ENCODE measurements at places on chromosomes 4 and X. TPM values are rescaled to one million over a fixed set of nuclear protein-coding genes. Genes with fewer than 3 reads are reported as not detected.

Gene NSG1
- not detected for total RNA-seq

- no peak for DNase-seq
- H3K4me3 ChIP-seq, result no peak overlapping the region
- H3K27me3 ChIP-seq, result no peaks in the 10 kb centered on the region
Measured at GRCh38 chrX:9392445-9392844, 72.4 kb upstream of the TBL1X start.

GRCh38 chrX:96126182-96126581 is 558.5 kb upstream of the DIAPH2 start:
- peaks cover 2% of the 10 kb centered on the region for H3K27me3 ChIP-seq
- no peak for DNase-seq
- H3K4me1 ChIP-seq, result no peaks in the 10 kb centered on the region

GRCh38 chr4:186952709-186953108 is 229.1 kb upstream of the FAT1 start:
- H3K27me3 ChIP-seq, result no peaks in the 10 kb centered on the region
- no peak for DNase-seq
- H3K4me1 ChIP-seq, result peaks cover 16% of the 10 kb centered on the region
- H3K36me3 ChIP-seq, result no peaks in the 10 kb centered on the region
- H3K4me3 ChIP-seq, result no peak overlapping the region

- no peak overlapping the region for H3K4me3 ChIP-seq
- H3K4me1 ChIP-seq, result peaks cover 15% of the 10 kb centered on the region
- no peak overlapping the region for H3K27ac ChIP-seq
- H3K36me3 ChIP-seq, result no peaks in the 10 kb centered on the region
Measured at GRCh38 chrX:8235026-8235425, 64.0 kb upstream of the VCX2 start.

DNA sequence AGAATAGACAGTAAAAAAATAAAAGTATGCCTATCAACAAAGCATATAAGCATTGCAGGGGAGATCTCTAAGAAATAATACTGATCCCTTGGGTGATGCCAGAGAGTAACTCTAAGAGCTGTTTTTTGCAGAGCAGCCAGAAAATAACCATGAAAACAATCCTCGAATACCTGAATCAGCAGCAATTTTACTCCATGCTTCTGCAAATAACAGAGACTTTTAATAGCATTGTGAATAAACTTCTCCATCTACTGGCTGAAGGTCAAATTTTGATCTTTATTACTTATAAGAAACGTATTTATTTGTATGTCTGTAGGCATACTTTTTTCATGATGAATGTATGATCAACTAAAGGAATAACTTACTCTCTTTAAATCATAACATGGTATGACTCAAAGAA is 334.5 kb downstream of the GALNTL6 start:
- H3K4me1 ChIP-seq, result peaks cover 14% of the 10 kb centered on the region
- no peaks in the 10 kb centered on the region for H3K36me3 ChIP-seq
- H3K27ac ChIP-seq, result no peak overlapping the region
- no peak for DNase-seq
- no peak overlapping the region for H3K4me3 ChIP-seq
- H3K27me3 ChIP-seq, result no peaks in the 10 kb centered on the region

DNA sequence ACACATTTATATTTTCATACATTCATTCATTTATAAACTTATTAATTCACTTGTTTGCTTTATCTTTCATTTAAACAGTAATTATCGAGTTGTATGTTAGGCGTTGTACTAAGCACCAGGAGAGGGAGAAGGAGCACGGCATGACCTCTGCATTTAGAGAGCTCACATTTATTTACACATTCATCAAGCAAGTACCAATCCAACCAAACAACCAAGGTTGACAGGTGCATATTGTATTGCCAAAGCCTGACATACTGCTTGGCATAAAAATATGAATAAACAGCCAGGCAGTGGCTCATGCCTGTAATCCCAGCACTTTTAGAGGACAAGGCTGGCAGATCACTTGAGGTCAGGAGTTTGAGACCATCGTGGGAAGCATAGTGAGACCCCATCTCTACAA is 37.0 kb upstream of the CLNK start:
- H3K27me3 ChIP-seq, result peaks cover 12% of the 10 kb centered on the region
- H3K36me3 ChIP-seq, result no peaks in the 10 kb centered on the region
- H3K4me1 ChIP-seq, result peaks cover under 1% of the 10 kb centered on the region
- H3K27ac ChIP-seq, result no peak overlapping the region
- DNase-seq, result no peak
- no peak overlapping the region for H3K4me3 ChIP-seq

DNA sequence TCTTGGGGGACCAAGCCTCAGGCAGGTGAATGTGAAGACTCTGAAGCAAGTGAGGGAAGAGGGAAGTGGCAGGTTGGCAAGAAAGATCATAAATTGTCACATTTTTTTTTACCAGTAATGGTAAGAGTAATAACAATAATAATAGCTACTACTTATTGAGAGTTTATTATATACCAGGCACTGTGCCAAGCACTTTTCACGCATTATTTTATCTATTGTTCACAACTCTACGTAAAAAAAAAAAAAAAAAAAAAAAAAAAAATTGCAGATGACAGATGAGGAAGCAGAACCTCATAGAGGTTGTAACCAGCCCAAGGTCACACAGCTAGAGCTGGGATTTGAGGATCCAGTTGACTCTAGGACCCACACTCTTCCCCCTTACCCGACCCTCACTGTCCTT is 40.9 kb downstream of the TSC22D3 start:
- H3K4me1 ChIP-seq, result peaks cover 56% of the 10 kb centered on the region
- H3K27ac ChIP-seq, result no peak overlapping the region
- H3K36me3 ChIP-seq, result no peaks in the 10 kb centered on the region
- DNase-seq, result no peak
- no peak overlapping the region for H3K4me3 ChIP-seq
- no peaks in the 10 kb centered on the region for H3K27me3 ChIP-seq

GRCh38 chrX:84729809-84730208 is 227.6 kb upstream of the HDX start:
- peak overlapping the region; percentile 26 for H3K4me3 ChIP-seq
- H3K27me3 ChIP-seq, result peaks cover 8% of the 10 kb centered on the region

- H3K36me3 ChIP-seq, result no peaks in the 10 kb centered on the region
- no peak overlapping the region for H3K4me3 ChIP-seq
- no peaks in the 10 kb centered on the region for H3K27me3 ChIP-seq
- H3K27ac ChIP-seq, result no peak overlapping the region
Measured at GRCh38 chr4:170386971-170387370, 297.2 kb upstream of the AADAT start.

DNA sequence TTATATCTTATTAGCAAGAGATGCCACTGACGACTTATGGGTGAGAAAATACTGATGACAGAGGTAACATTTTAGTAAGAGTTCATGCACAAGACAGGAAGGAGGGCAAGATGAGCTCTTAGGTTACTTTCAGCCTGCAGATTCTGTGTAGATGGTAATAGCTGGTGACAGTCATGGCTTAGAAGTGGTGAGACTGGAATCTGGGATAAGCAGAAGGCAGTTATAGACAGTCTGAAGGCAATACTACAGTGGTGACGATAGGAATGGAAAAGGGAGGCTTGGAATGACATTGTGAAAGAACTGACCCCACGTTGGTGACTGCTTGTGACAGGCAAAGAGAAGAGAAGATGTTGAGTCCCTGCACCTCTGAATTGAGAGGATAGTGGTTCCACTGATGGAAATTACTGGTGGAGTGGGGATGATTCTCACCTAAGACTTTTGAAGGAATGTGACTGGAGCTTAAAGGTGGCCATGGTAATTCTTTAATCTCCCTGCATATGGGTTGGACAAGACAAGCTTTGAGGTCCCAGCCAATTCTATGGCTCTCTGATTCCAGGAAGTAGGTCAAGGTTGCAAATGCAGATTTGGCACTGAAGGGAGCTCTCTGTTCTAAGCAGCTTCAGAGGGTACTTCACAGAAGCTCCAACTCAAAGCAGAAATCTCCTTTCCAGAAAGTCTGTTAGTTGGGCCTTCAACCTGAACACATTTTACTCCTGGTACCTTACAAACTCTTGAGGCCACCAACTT is 99.7 kb downstream of the RASL11B start:
- H3K4me1 ChIP-seq, result peaks cover 6% of the 10 kb centered on the region
- H3K36me3 ChIP-seq, result no peaks in the 10 kb centered on the region
- H3K27ac ChIP-seq, result no peak overlapping the region
- DNase-seq, result no peak
